Upper lobe of right lung (tissue), 1 donor: ENCODE measurements at places on chromosomes 13 and 19. TPM values are rescaled to one million over a fixed set of nuclear protein-coding genes. Genes with fewer than 3 reads are reported as not detected.

DNA sequence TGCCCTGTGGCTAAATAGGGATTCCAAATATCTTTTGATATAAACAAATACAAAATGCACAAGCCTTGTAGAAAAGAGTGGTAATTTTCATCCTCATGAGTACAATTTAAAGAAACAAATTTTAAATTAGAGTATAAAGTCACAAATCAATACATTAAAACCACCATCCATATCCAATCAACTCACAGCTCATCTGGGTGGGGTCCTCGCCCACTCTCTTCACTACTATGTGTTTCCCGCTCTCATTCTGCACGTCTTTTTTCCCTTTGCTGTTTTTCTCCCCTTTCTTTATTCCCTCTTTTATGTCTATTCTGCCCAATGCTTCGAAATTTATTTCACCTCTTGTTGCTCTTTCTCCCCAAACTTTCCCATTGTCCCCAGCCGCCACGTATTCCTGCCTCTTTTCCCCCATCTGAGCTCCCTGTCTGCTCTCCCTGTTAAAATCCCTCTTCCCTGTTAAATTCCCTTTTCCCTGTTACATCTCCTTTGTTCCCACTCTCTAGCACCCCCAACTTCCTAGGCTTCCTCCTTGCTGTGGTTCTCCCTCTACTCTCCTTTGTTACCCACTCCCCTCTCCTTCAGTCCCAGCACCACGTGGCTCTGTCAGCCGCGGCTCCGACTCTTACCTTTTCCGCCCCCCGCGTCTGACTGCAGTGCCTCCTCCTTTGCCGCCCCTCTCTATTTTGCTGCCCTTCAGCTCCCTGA is 1.3 kb downstream of the ZNF616 start:
- no peak for DNase-seq

DNA sequence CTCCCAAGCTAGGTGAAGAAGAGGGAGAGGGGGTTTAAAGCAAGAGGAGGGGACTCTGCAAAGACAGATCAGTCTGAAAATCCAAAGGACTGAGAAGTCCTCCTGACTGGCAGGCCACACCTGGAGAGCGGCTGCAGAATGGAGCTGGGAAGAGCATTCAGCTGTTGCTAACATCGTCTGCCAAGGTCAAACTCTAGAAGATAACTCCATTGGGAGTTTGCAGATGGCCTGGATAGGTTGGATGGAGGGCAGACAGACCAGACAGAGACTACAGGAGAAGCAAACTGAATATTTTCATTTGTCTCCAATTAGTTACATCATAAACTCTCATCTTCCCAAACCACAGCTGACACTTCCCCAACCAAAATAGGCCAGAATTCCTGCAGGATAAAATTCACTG is 19.9 kb upstream of the SHISA2 start:
- DNase-seq: no peak

DNA sequence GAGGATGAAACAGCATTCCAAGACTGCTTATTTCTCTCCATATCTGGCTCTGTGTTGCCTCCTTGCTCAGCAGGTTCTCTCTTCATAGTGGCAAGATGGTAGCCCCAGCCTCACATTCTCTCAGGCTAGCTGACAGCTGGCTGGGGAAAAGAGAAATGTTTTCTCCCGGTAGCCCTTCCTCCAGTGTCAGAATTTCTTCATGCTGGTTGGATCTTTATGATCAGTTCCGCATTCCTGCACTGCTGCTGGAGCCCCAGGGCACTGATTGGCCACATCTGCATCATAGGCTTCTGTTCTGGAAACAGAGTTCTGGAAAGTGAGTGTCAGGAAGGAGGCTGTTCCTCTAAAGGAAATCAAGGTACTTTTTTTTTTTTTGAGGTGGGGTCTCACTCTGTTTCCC is 24.6 kb downstream of the POP4 start:
- no peak for DNase-seq

GRCh38 chr19:40216777-40217026 is 1.5 kb downstream of the TTC9B start:
- no peak for DNase-seq

DNA sequence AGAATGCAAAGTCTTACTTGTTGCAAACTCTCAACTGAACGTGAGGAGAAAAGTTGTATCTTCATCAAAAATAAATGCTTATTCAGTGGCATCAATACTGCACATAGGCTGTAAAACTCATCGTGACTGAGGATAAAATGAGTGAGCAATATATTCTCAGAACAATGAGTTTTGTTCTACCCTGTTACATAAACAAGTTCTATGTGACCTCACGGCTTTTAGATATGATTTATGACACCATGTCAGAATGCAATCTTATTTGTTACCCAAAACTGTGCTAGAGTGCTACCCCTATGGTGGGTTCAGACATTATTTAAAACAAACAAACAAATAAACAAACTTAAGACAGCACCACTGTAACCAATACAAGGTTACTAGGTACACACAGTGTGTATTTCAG is 55.4 kb downstream of the FOXO1 start:
- DNase-seq: no peak

- DNase-seq: no peak
Observed at GRCh38 chr19:50206191-50206590, 2.8 kb downstream of the MYH14 start.

GRCh38 chr19:29417048-29417447 is 108.7 kb upstream of the VSTM2B start:
- DNase-seq: no peak

DNA sequence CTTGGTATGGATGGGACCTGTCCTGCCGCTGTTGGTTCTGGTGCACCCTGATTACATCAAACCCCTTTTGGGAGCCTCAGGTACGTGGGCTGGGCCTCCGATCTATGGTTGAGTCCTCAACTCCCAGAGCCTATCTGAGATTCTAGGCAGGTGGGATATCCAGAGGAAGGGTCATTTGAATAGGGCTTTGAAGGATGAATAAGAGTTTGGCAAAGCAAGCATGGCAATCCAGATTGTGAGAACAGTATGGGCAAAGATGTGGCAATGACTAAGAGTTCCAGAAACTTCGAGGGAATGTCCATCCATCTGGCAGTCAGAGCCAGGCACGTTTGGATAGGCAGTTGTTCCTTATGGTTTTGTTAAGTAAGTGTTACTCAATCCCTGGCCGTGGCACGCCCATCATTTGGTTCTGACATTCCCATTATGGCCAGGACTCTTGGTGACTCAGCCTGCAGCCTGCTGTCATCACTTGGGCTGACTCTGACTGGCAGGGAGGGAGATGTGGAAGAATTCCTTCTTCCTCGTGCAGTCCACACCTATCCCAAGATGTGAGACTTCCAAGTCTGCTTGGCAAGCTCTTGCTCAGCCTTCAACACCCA is 21.5 kb downstream of the CYP4F22 start:
- DNase-seq: no peak

GRCh38 chr19:48480183-48480557 is 11.0 kb downstream of the CYTH2 start:
- peak; percentile 77 for DNase-seq

DNA sequence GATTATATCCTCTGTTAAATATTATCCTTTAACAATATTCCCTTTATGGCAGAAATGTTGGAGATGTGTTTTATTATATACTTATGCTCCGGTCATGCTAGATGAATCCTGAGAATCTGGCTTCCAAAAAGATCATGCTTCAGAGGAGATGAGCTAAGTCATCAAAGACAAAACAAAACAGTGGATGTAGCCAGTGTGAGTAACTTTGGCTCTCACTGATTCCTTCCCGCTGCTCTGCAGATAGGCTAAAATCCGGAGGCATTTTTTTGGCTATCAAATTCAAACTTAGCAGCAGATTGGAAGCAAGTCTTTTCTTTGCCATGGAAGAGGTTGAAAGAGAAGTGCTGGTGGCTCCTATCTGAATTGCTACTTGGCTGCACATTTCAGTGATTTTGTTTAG is 295.9 kb downstream of the GPC6 start:
- no peak for DNase-seq

- no peak for DNase-seq
Observed at GRCh38 chr19:9850235-9850959, 15.3 kb downstream of the PIN1 start.

DNA sequence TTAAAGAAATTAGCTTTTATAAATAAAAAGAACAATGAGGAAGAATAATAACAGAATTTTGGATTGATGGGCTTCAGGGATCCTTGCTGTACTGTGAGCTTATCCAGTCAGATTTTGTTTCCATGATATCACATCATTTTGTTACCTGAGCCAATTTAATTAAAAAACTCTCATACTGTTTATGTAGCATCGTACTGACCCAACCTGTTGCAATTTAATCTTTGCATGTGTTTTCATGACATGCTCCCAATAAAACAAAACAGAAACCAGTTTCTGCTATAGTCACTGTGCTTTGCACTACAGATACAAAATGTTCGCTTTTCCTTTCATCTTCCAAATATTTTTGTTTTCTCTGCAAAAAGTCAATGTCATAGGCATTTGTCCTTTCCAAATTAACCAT is 109.7 kb upstream of the RNF113B start:
- no peak for DNase-seq

DNA sequence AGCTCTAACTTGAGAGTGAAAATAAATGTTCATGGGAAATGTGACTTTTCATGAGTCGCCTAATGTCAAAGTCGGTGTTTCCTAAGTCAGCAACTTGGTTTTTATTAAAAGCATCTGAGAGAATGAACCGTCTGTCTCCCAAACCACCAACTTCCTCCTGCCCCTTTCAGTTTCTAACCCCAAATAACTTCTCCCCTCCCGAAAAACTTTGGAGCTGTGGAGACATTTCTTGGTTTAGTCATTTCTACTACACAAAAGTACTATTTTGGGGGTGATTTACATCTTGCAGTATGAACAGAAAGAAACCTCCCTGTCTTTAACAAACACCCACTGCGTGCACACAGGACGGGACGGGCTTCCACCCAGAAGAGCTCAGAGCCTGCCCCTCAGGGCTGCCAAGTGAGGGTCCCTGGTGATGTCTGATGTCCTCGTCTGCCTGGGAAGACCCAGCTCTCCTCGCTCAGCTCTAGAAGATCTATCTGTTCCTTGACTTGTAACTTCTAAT is 65.0 kb downstream of the RASA3 start:
- DNase-seq: no peak

DNA sequence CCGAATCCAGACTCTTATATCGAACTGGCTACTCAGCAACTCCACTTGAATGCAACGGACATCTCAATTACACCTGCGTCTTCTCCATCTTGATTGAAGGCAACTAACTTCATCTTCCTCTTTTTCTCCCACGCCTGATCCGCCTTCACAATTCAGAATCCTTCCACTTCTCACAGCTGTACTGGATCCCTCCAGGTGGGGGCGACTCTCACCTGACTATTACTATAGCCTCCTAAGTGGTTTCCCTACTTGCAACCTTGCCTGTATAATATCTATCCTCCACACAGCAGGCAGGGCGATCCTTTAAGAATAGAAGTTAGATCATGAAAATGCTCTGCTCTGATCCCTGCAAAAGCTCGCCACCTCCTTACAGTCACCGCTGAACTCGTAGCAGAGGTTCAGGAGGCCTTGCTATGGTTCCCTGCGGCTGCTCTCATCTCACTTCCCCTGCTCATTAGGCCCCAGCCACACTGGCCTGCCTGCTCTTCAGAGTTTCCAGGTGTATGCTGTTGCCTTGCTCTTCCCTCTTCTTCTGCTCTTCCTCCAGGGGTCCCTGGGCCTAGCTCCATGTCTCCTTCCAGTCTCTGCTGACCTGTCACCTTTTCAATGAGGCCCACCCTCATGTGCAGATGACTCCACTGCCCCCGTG is 31.9 kb downstream of the RFXAP start:
- DNase-seq: no peak

DNA sequence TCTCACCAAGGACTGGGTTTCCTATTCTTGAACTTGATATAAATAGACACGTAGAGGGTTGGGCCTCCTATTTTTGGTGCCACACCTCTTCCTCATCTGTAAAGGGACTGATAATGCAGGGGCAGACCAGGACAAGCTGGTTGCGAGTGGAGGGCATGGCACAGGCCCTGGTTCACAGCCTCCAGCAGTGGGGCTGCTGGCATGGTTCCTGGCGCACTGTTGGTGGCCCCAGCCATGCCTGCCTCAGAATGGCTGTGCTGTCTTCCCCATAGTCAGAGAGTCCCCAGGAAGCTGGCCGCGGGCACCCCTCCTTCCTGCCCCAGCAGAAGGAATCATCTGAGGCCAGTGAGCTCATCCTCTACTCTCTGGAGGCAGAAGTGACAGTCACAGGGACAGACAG is 10.5 kb upstream of the OVOL3 start:
- no peak for DNase-seq

- DNase-seq: no peak
Observed at GRCh38 chr19:7395360-7396066, 46.8 kb downstream of the ARHGEF18 start.

ZNF587 gene
- total RNA-seq: 27.3 TPM

PCDH17 gene
- total RNA-seq: 65.4 TPM

ZNF426 gene
- 15.3 TPM for total RNA-seq

SKA3 gene
- total RNA-seq: 1.7 TPM

C1QTNF9B gene
- total RNA-seq: not detected

USHBP1 gene
- total RNA-seq: 14.0 TPM

ACP5 gene
- total RNA-seq: 429 TPM

ZGLP1 gene
- 3.8 TPM for total RNA-seq
